Natural killer cell treated with Interleukin-12 subunit alpha and Interleukin-12 subunit beta and Interleukin-15 and Interleukin-18, amount 100 ng/mL, for 72 hours (primary cell): ENCODE measurements at places on chromosomes 6 and 20. TPM values are rescaled to one million over a fixed set of nuclear protein-coding genes. Genes with fewer than 3 reads are reported as not detected.

GRCh38 chr20:10172998-10173655 lies 45.5 kb upstream of the SNAP25 start:
- no peak overlapping the region for H3K27ac ChIP-seq
- no peak for DNase-seq
- peaks cover 6% of the 10 kb centered on the region for H3K4me1 ChIP-seq
- H3K36me3 ChIP-seq: no peaks in the 10 kb centered on the region
- H3K27me3 ChIP-seq: peaks cover 61% of the 10 kb centered on the region

GRCh38 chr6:115835314-115835713 lies 225.4 kb downstream of the FRK start:
- no peak for DNase-seq
- H3K4me1 ChIP-seq: no peaks in the 10 kb centered on the region
- no peaks in the 10 kb centered on the region for H3K27me3 ChIP-seq
- no peaks in the 10 kb centered on the region for H3K36me3 ChIP-seq
- H3K4me3 ChIP-seq: no peak overlapping the region
- no peak overlapping the region for H3K27ac ChIP-seq

DNA sequence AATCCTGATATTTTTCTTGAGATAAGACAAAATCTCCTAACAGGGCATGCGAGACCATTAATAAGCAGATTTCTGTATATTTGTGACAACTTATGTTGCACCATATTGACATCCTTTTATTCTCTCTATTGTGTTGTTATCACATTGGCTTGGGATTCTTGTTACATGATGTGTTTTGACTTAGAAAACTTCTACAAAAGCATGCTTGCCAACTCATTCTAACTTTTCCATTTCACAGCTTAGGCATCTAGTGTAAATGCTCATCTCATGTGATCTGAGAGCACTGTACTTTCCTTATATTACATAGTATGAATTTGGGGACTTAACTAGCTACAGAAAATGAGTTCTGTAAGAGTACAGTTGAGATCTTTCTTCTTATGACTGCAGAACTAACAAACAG lies 1040.7 kb upstream of the ADGRB3 start:
- no peak overlapping the region for H3K27ac ChIP-seq
- no peak for DNase-seq
- no peak overlapping the region for H3K4me3 ChIP-seq
- no peaks in the 10 kb centered on the region for H3K27me3 ChIP-seq
- H3K4me1 ChIP-seq: no peaks in the 10 kb centered on the region
- peaks cover 10% of the 10 kb centered on the region for H3K36me3 ChIP-seq

Gene GID8
- total RNA-seq: 35.5 TPM

Gene PACSIN1
- not detected for total RNA-seq

DNA sequence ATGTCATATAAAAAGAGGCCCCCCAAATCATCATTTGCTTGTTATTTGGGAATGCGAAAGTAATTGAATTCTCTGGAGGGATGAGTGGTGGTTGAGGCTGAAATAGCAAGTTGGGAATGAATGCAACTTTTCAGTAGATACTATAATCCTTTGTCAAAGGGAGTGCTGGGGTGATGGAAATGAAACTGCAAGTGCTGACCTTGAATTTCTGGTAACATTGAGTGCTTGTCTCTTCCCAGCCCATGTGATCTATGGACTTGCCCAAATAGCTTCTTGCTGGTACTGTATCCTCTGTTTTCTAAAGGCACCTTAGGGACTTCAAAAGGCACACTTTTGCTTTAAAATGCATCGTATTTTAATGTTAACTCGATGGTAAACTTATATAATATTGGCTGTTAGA lies 14.8 kb downstream of the PAQR8 start:
- H3K4me1 ChIP-seq: peaks cover 13% of the 10 kb centered on the region
- H3K36me3 ChIP-seq: peaks cover 9% of the 10 kb centered on the region
- no peak overlapping the region for H3K27ac ChIP-seq
- no peaks in the 10 kb centered on the region for H3K27me3 ChIP-seq
- no peak for DNase-seq
- no peak overlapping the region for H3K4me3 ChIP-seq

- H3K27me3 ChIP-seq: peaks cover 51% of the 10 kb centered on the region
- peaks cover under 1% of the 10 kb centered on the region for H3K36me3 ChIP-seq
- no peak for DNase-seq
- H3K4me3 ChIP-seq: no peak overlapping the region
Observed at GRCh38 chr6:16982807-16983206, 119.0 kb upstream of the STMND1 start.

Gene ESR1
- total RNA-seq: 2.3 TPM

GRCh38 chr20:50569864-50570836 lies 60.0 kb downstream of the PTPN1 start:
- H3K4me3 ChIP-seq: peak overlapping the region; percentile 44
- peaks cover 76% of the 10 kb centered on the region for H3K4me1 ChIP-seq
- H3K27ac ChIP-seq: peak overlapping the region; percentile 78
- peaks cover 28% of the 10 kb centered on the region for H3K36me3 ChIP-seq

DNA sequence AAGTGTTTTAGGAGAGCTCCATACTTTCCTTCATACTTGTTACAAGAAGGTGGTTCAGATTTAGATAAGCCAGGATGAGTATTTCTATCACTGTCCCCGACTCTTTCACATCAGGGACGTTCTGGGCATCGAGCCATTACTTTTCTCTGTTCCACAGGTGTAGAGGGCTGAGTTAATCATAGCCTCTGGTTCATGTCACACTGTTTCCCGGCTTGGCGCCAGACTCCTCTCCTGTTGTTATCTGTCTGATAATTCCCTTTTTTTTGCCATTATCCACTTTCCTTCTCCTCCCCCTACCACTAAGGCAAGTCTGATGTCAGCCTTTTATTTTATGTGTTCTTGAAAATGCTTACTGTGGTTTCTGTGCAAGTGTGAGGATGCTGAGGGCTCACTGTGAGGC lies 593.4 kb downstream of the UTRN start:
- H3K4me1 ChIP-seq: peaks cover 6% of the 10 kb centered on the region
- DNase-seq: no peak
- no peak overlapping the region for H3K4me3 ChIP-seq

DNA sequence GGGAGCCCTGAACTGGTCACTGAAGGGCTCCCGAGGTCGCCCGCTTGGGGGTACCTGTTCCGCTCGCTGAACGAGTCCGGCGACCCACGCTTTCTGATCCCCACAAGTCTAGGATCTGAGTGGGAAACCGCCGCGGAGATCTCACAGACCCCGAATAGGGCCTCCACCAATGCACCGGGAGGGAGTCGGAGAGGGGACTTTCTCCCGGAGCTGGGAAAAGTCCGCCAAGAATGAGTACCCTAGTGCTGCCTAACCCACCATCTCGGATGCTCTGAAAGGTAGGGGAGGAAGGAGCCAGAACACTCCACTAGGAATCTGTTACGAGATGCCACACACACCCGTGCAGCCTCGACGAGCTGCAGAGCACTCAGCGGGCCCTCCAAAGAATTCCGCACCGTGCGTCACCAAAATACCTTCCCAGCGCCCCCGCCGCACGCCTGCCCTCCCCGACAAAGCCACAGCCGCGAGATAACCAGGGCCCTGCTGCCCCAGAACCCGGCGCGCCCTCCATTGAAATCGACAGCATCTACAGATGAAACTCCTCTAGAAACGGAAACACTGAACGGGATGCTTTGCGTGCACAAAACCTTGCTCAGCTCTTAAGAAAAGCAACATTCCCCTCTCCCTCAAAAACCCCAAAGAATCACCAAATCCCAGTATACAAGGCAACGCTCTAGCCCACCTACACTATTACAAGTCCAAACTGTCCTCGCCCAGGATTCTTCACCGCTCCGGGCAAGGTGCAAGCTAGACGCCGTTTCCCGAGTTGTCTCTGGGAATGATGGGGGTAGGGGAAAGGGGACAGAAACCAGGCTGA lies 686 bp downstream of the COL12A1 start:
- no peak overlapping the region for H3K27ac ChIP-seq
- DNase-seq: no peak
- H3K4me1 ChIP-seq: peaks cover 51% of the 10 kb centered on the region
- peaks cover 72% of the 10 kb centered on the region for H3K27me3 ChIP-seq
- peak overlapping the region; percentile 77 for H3K4me3 ChIP-seq
- H3K36me3 ChIP-seq: no peaks in the 10 kb centered on the region

DNA sequence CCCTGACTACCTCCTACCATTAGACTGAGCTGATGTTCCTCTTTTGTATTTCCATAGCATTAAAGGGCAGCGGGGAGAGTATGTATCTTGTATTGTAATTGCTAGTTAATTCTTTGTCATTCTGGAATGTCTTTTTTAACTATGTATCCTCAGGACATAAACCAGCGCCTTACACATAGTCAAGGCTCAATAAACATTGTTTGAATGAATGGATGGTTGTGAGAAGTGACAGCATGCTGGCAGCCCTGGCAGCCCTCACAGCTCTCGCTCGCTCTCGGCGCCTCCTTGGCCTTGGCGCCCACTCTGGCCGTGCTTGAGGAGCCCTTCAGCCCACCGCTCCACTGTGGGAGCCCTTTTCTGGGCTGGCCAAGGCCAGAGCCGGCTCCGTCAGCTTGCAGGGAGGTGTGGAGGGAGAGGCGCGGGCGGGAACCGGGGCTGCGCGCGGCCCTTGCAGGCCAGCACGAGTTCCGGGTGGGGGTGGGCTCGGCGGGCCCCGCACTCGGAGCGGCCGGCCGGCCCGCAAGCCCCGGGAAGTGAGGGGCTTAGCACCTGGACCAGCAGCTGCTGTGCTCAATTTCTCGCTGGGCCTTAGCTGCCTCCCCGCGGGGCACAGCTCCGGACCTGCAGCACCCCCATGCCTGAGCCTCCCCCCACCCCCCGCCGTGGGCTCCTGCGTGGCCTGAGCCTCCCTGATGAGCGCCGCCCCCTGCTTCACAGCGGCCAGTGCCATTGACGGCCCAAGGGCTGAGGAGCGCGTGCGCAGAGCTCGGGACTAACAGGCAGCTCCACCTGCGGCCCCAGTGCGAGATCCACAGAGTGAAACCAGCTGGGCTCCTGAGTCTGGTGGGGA lies 93.1 kb downstream of the RNF182 start:
- no peaks in the 10 kb centered on the region for H3K36me3 ChIP-seq
- no peaks in the 10 kb centered on the region for H3K4me1 ChIP-seq
- H3K4me3 ChIP-seq: no peak overlapping the region
- DNase-seq: no peak

- H3K4me3 ChIP-seq: no peak overlapping the region
- DNase-seq: no peak
- H3K4me1 ChIP-seq: peaks cover 7% of the 10 kb centered on the region
- H3K36me3 ChIP-seq: no peaks in the 10 kb centered on the region
- no peak overlapping the region for H3K27ac ChIP-seq
Observed at GRCh38 chr6:159828074-159828473, 28.0 kb downstream of the PNLDC1 start.

Gene TREML2
- total RNA-seq: 8.1 TPM

GRCh38 chr6:156816505-156816904 lies 39.3 kb downstream of the ARID1B start:
- H3K27me3 ChIP-seq: no peaks in the 10 kb centered on the region
- no peak for DNase-seq
- H3K27ac ChIP-seq: no peak overlapping the region
- no peak overlapping the region for H3K4me3 ChIP-seq

GRCh38 chr6:52415917-52416628 lies 4.1 kb upstream of the EFHC1 start:
- no peaks in the 10 kb centered on the region for H3K36me3 ChIP-seq
- no peak for DNase-seq
- H3K4me1 ChIP-seq: peaks cover 15% of the 10 kb centered on the region
- no peak overlapping the region for H3K27ac ChIP-seq
- H3K27me3 ChIP-seq: peaks cover 6% of the 10 kb centered on the region

- no peak overlapping the region for H3K4me3 ChIP-seq
- H3K27ac ChIP-seq: no peak overlapping the region
- peaks cover 14% of the 10 kb centered on the region for H3K27me3 ChIP-seq
- no peak for DNase-seq
- H3K36me3 ChIP-seq: no peaks in the 10 kb centered on the region
Observed at GRCh38 chr20:19974630-19975435, 42.3 kb upstream of the NAA20 start.

GRCh38 chr20:22763257-22763906 lies 179.0 kb upstream of the FOXA2 start:
- no peak overlapping the region for H3K4me3 ChIP-seq
- H3K27me3 ChIP-seq: no peaks in the 10 kb centered on the region
- H3K36me3 ChIP-seq: no peaks in the 10 kb centered on the region
- H3K4me1 ChIP-seq: no peaks in the 10 kb centered on the region

- no peaks in the 10 kb centered on the region for H3K27me3 ChIP-seq
- no peak overlapping the region for H3K27ac ChIP-seq
- no peak for DNase-seq
Observed at GRCh38 chr6:104187616-104188015, 672.1 kb downstream of the HACE1 start.

DNA sequence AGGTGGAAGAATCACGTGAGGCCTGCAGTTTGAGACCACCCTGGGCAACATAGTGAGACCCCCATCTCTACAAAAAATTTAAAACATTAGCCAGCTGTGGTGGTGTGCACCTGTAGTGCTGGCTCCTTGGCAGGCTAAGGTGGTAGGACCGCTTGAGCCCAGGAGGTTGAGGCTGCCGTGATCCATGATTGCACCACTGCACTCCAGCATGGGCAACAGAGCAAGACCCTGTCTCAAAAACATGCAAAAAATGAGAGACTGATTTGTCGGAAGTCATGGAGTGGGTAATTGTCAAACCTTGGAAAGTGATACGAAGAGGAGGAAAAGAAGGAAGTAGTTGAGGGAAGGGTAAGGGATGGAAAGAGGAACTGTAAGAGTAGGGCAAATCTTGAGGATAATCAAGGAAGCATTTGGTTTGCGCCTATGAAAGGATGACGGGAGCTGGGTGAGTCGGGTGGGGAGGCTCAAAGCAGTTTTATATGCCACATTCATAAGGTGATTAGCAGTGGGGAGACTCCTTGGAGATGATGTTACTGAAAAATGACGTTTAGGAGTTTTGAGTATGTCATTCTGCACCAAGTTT lies 14.5 kb downstream of the L3MBTL3 start:
- H3K4me1 ChIP-seq: peaks cover 39% of the 10 kb centered on the region
- peak overlapping the region; percentile 19 for H3K27ac ChIP-seq
- no peak for DNase-seq
- no peaks in the 10 kb centered on the region for H3K36me3 ChIP-seq
- peak overlapping the region; percentile 5 for H3K4me3 ChIP-seq

GRCh38 chr20:23222531-23223200 lies 127.9 kb upstream of the NXT1 start:
- no peak for DNase-seq
- H3K36me3 ChIP-seq: peaks cover 22% of the 10 kb centered on the region
- H3K4me3 ChIP-seq: no peak overlapping the region
- H3K27me3 ChIP-seq: peaks cover 48% of the 10 kb centered on the region

GRCh38 chr6:32118782-32119628 lies 9.0 kb downstream of the ATF6B start:
- peaks cover 14% of the 10 kb centered on the region for H3K36me3 ChIP-seq
- DNase-seq: peak; percentile 80
- no peaks in the 10 kb centered on the region for H3K27me3 ChIP-seq
- no peak overlapping the region for H3K27ac ChIP-seq
